Common myeloid progenitor, CD34-positive (primary cell): ENCODE measurements at places on chromosomes 13 and 19.

DNA sequence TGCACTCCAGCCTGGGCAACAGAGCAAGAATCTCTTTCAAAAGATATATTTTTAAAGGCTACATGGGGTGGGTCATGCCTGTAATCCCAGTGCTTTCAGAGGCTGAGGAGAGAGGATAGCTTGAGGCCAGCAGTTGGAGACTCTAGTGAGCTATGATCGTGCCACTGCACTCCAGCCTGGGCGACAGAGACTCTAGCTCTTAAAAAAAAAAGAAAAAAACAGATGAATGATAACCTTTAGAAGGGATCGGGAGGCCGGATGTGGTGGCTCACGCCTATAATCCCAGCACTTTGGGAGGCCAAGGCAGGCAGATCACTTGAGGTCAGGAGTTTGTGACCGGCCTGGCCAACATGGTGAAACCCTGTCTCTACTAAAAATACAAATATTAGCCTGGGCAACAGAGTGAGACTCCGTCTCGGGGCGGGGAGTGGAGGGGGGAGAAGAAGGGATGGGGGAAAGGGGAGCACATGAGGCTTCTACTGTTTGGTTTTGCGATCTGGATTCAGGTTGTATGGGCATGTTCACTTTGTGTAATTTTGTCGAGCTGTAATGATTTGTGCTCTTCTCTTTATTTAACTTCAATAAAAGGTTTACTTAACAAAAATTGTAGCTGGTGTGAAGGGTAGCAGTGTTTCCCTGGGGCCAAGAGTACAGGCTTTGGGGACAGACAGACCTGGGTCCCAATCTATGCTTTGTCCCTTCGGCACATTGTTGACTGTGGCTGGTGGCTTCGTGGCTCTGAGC is 1.1 kb upstream of the PSMC4 start:
- no peak for DNase-seq

DNA sequence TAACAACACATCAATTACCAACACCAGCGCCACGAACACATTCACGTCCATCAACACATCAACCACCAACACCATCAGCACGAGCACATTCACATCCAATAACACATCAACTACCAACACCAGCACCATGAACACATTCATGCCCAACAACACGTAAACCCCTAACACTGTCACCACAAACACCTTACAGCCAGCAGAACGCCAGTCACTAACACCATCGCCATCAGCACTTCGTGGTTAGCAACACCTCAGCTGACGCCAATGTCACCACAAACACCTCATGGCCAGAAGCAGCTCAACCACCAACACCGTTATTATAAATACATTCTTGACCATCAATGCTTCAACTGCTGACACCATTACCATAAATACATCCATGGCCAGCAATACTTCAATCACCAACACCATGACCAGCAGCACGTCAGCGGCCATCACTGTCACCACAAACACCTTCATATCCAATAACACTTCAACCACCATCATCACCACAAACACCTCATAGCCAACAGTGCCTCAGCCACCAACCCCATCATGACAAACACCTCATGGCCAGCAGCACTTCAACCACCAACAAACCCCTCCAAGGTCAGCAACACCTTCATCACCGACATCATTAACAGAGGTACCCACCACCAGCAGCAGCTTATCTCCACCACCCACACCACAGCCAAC is 9.4 kb downstream of the FCER2 start:
- DNase-seq: no peak

- no peak for DNase-seq
Observed at GRCh38 chr13:45546410-45546765, 69.2 kb downstream of the ERICH6B start.

GRCh38 chr19:2827840-2828489 is 8.3 kb downstream of the ZNF554 start:
- DNase-seq: no peak

- DNase-seq: no peak
Observed at GRCh38 chr19:28313633-28314032, 899.3 kb downstream of the UQCRFS1 start.

DNA sequence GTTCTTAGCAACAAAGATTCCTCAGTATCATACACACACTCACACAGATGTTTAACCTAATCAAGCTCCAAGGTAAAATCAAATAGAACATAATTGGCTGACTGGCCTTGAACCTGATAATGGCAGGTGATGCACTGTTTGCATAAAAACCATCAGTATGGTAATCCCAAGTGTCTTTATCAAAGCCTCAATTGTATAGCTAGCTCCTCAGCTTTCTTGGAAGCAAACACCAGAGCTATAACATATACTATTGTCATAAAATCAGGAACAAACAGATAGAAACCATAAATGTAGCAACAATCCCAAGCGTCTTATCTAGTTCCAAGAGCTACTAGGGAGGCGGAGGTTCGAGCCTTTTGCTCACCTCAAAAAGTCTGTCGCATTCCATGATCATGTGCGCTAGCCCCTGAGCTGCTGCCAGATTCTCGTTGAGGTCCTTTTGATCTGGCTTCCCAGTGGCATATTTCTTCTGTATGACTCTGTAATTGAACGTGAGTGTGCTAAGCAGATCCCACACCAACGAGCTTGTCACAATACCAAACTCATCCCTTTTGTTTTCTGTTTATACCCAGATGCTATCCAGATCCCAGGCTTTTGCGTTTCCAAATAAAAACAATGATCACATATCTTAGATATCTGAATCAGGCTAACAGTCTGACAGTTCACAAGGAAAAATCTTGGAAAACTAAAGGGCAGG is 95.3 kb downstream of the KL start:
- no peak for DNase-seq

GRCh38 chr13:114283576-114283975 is 2.2 kb downstream of the UPF3A start:
- DNase-seq: peak; percentile 15

DNA sequence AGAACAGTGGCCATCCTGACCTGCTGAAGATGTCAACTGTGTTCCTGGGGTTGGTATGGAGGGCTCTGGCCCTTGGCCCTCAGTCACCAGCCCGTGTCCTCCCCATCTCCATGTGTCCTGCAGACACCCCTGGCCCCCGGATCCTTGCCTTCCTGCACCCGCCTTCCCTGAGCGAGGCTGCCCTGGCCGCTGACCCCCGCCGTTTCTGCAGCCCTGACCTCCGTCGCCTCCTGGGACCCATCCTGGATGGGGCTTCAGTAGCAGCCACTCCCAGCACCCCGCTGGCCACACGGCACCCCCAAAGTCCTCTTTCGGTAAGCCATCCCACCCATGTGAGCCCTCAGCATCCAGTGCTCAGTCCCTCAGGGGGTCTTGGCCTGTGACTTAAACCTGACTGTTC is 24.8 kb downstream of the HIF3A start:
- DNase-seq: no peak

DNA sequence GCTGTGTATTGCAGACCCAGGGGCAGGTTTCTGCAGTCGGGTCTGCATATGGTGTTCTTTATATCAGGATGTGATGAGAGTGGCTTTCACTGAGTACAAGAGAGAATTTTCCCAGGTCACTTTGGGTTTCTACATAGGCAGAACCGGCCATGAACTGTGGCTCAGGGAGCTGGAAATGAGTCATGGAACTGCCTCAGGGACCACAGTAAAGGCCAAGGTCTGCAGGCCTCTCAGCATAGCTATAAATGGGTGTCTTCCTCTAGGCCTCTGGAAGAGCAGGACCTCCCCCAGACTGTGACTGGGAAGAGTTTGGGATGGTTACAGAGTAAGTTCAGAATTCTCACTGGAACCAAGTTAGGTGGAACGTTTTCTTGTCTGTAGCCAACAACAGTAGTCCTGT is 51.8 kb upstream of the ZNF681 start:
- no peak for DNase-seq
